ENCODE measurements at places on chromosomes 16 and 17.

- no peak for DNase-seq
These were observed 79.9 kb downstream of the TMC6 start for GRCh38 chr17:78048346-78049292.

GRCh38 chr17:82148997-82149396, 51.0 kb upstream of the FASN start:
- DNase-seq: no peak

- DNase-seq: peak; percentile 47
These were observed 11.5 kb upstream of the HS3ST6 start for GRCh38 chr16:1929578-1930337.

DNA sequence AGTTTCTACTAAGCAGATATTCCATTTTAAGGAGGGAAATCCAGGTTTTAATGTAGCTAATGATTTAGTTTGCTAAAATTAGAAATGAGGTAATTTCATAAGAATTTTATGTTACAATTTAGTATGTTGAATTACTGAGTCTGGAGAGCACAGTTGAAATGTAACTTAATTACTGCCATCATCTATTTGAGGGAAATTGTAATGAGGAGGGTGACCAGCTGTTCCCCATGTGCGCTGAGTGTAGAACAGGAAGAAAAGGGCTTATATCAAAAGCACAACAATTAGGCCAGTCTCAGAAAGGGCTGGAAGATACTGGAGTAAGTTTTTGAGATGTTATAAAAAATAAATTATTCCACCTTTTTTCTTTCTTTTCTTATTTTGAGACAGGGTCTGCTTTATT, 735.1 kb upstream of the GOT2 start:
- peak; percentile 15 for DNase-seq

GRCh38 chr16:7140899-7141298, 191.7 kb upstream of the RBFOX1 start:
- no peak for DNase-seq

- no peak for DNase-seq
These were observed 557.9 kb downstream of the TMEM114 start for GRCh38 chr16:8032406-8032805.

DNA sequence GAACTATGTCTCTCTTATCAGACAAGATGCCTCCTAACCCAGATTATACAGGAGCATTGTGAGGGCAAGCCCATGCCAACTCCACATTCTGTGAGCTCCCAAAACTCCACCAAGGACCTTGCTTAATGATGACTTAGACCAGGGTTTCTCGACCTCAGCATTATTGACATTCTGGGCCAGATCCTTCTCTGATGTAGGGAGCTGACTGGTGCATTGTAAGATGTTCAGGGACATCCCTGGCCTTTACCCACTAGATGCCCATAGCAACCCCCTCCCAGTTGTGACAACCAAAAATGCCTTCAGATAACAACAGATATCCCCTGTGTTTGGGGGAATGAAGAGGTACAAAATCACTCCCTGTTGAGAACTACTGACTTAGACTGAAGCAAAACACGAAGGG, 43.6 kb downstream of the HOXB1 start:
- no peak for DNase-seq

DNA sequence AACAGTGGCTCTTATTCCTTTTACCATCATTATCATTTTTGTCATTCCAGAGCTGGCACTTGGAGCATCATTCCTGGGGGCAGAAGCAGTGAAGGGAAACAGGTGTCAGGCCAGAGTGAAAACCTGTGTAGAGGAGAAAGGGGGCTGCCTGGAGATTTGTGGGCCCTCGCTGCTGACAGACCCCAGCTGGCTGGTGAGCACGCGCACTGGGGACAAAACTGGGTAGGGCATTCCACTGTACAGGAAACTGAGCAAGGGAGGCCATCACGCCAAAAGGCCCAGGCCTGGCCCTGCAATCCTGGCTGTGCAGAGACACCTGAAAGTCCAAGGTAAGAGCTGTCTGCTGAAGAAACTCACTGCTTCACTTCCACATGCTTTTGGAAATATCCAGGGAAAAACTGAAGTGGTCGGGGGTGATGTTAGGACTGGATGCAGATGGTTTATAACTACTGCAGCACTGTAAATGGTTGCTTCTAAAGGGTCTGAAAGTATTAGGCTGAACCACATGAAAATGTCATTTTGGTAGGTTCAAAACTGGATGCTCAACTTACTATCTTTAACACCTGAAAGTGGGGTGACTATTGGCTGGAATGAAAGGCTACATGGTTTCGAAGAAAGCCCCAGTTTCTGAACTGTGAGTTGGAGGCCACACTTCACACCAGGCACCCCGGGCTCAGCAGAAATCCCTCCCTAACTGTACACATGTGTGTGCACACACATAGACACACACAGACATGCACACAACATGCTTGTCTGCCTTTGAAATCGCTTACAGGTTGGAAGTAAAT, 225.0 kb downstream of the C16orf78 start:
- no peak for DNase-seq

DNA sequence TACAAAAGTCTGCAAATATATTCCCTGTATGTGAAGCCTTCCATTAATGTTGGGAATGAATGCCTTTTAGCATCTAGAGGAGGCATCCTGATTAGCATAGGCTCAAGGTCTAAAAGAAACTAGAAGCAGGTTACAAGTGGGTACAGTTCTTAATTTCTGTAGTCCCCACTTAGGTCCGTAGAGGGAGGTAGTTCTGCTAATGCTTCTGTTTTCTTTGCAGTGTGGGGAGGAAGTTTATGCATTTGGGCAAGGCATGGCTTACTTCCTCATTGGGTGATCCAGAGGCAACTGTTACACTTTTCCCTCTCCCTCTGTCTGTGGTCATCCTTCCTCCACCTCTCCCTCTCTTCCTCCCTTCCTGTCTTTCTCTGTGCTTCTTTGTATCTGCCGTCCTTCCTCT, 108.4 kb upstream of the ZKSCAN2 start:
- no peak for DNase-seq

DNA sequence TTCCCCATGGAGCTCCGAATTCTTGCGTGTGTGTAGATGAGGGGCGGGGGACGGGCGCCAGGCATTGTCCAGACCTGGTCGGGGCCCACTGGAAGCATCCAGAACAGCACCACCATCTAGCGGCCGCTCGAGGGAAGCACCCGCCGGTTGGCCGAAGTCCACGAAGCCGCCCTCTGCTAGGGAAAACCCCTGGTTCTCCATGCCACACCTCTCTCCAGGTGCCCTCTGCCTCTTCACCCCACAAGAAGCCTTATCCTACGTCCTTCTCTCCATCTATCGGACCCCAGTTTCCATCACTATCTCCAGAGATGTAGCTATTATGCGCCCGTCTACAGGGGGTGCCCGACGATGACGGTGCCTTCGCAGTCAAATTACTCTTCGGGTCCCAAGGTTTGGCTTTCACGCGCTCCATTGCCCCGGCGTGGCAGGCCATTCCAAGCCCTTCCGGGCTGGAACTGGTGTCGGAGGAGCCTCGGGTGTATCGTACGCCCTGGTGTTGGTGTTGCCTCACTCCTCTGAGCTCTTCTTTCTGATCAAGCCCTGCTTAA, 617 bp upstream of the SENP3 start:
- DNase-seq: peak; percentile 51

- DNase-seq: no peak
These were observed 7.1 kb downstream of the ANKFN1 start for GRCh38 chr17:56160422-56160821.

- no peak for DNase-seq
These were observed 18.0 kb downstream of the HS3ST3B1 start for GRCh38 chr17:14318918-14319205.

DNA sequence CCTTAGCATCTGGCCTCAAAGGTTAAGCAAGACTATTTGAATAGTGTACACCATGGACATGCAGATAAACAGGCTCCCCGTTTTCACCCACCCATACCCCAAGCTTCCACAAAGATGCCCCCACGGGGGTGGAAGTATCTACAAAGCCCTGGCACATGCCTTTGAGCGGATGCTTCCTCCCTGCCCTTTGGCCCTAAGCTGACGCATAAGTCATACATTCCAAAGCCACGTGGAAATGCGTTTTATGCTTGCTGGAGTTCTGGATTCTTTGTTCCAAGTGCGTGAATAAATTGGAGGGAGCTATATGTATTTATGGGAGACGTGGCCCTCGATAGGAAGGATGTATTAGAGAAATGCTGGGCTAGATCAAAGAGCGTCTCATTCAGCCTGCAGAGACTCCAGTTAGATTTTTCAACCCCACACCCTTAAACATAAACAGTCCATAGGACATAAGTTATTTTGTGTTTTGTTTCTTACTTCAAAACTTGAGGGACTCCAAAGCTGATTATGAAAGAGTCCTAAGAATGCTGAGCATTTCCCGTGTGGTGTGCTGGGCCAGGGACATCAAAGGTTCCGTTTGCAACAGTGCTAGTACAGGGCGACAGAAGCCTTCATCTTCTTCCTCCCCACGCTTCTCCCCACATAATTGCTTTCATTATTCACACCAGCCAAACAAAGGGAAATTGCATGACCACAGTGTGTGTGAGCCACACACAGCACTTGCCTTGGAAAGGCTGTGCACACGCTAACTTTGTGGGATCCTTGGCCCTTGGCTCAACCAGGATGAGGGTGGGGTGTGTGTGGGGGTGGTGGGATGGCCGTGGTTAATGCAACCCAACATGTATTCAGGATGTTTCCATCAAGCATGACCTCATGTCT, 73.6 kb downstream of the WIPI1 start:
- DNase-seq: peak; percentile 53

GRCh38 chr16:2749476-2749875, 3.0 kb upstream of the SRRM2 start:
- DNase-seq: no peak

DNA sequence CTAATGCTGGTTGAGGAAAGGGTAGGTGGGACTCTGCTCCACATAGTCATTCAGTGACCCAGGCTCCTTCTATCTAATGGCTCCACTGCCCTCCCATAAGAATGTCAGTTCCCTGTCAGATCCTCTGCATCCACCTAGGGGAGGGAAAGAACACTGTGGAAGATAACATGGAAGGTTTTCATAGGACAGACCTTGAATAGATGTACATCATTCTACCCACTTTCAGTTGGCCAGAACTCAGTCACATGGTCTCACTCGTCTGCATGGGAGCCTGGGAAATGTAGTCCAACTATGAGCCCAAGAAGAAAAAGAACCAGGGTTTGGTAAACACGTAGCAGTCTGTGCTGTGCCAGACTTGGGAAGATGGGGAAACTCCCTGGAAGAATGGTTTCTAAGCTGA, 27.1 kb upstream of the SCNN1B start:
- no peak for DNase-seq

DNA sequence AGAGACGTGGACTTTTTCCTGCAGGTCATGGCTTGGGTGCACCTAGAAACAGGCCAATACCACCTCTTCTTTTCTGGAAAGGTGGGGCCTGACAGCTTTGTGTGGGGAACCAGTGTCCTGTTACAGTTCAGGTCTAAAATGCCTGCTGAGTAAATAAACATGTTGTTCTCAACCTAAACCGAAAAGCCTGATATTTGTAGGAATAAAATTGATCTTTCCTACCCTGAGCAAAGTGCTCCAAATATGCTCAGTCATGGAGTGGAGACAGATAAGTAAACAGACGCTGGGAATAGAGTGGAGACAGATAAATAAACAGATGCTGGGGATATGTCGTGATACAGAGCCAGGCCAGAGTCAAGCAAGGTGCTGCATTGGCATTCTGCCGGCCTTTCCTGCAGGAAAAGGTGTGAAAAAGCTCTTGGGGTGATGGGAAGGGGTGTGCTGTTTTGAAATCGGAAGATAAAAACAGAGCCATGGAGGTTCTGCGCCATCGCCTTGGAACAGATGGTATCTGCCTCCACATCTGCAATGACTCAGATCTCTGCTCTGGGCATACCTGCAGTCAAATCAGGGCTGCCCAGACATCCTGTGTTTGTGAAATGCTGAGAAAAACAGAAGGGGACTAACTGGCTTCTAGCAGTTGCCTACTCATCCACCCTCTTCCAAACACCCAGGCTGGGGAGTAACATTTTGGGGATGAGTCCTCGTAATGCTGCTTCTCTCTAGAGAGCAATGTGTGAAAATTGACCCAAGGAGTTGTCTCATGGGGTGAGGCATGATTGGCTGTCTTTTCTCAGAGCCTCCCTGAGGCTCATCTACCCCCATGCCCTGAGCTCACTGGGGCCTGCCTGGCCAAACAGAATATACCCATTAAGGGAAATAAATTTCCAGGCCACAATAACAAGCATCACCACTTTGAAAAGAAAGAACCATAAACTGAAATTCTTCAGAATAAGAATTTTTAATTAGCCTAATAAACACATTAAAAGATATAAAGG, 16.8 kb upstream of the TRPV2 start:
- DNase-seq: no peak

- DNase-seq: no peak
These were observed 7.8 kb downstream of the HIC1 start for GRCh38 chr17:2062571-2063183.

DNA sequence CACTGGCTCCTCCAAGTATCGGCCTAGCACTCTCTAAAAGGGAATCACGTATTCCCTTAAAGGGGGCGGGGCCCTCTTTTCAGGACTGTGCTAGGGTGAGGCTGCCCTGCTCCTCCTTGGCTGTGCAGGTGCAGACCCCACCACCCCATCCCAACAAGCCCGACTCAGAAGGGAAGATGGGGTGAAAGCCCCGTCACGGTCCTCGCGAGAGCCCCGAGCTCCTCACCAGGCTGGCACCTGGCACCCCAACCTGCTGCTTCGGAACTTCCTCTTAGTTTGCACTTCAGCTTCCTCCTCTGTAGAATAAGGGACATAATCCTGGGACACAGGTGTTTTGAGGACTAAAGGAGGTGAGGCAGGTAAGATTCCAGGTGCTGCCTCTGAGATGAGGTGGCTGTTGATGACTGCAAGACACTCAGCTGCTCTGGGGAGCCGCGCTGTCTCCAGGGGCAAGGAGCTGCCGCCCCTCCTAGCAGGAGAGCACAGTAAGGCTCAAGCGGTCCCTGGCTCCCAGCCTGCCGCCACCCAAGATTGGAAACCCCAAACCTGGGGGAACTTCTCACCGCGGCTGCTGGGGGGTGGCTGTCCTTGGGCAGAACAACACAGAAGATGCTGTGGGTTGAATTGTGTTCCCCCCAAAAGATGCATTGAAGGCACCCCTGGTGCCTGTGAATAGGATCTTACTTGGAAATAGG, 88.8 kb downstream of the MGAT5B start:
- no peak for DNase-seq

GRCh38 chr16:74113545-74113944, 183.1 kb upstream of the PSMD7 start:
- DNase-seq: no peak

DNA sequence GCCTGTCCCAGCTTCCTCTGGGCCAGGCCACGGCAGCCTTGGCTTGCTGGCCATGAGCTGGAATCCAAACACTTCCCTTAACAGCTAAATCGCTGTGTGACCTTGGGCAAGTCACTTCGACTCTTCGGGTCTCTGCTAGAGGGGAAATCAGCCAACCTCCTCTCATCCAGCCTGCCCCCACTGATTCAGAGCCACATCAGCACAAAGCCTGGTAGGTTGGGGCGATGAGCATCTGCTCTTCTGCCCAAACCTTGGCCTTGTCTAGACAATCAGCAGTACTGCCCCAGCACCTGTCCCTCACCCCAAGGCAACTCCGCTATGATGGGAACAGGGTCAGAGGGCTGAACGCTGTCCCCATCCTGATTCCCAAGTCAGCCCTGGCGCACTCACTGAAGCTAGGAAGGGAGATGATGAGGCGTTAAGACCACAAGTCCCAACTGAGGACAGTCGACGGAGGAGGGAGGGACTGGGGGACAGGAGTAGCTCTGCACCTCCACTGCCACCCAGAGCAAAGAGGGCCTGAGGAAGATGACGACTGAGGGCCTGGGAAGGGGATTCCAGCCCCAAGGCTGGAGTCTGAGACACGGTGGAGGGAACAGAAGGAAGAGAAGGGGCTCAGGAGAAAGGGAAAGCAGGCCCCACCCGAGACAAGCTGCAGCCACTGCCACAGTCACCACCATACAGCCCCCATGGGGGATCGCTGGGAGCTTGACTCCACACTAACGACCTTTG, 1.3 kb downstream of the CLUH start:
- DNase-seq: no peak

Measured in fibroblast of skin of left quadriceps (primary cell).